Non-pigmented ciliary epithelial cell (primary cell): ENCODE measurements at places on chromosomes 6 and 20.

DNA sequence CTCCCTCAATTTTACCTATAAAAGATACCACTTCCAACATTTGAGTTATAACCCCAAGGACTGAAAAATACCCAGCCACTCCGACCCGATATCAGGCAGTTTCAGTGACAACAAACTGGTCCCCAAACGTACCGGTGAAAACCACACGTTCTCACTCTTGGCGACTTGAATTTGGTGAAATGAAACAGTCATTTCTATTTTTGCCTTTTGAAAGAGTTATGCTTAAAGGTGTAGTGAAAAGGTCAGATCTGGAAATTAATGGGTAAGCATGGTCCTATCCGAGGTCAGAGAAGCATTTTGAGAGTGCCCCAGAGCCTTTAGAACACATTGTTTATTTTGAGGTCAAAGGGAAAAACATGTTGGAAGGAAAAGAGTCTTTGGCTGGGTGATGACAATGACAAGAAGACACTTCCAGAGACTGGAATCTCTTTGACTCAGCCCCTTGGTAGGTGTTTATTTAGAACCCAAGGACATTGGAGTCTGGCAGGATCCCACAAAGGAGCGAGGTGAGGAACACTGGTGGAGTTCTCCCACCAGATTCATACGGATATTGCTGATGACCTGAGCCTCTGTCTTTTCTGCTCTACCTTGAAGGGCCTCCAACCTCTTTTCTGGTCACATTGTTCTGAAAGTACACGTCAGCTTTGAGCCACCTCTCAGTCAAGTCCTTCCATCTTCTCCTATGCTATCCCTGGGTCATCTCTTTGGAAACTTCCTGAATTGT, 235.0 kb downstream of the GMPR start:
- no peak for DNase-seq

GRCh38 chr20:50759678-50760077, 28.3 kb downstream of the PARD6B start:
- no peak for DNase-seq

DNA sequence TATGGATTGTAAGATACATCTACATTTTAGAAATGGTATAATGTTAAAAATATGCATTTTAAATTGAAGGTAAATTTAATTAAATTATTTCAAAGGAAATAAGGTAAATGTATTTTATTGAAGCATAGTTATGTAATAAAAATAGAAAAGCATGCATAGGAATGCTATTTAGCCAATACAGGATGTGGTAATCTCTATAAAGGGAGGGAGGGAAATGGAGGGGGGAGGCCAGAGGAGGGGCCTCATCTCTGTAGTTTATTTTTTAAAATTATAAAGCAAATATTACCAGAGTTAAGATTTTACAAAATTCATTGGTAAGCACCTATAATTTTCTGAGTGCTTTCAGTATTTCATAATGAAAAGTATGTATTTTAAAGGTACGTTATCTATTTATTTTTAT, 27.2 kb downstream of the SLC16A10 start:
- DNase-seq, result no peak

DNA sequence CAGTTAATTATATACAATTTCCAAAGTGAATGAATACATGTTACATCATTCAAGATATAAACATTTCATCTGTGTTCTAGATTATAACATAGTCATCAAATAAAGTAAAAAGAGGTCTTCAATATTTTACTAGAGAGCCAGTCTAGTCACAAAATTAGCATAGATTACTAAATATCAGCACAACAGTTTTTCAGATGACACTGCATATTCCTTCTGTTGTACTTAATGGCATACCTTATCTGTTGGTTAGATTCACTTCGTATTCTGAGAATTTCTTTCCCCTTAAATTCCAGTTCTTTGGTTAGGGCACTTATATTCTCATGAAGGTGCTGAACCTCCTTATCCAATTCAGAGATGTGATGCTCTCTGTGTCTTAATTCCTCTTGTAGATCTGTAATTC, 39.8 kb upstream of the MCM9 start:
- DNase-seq, result no peak

DNA sequence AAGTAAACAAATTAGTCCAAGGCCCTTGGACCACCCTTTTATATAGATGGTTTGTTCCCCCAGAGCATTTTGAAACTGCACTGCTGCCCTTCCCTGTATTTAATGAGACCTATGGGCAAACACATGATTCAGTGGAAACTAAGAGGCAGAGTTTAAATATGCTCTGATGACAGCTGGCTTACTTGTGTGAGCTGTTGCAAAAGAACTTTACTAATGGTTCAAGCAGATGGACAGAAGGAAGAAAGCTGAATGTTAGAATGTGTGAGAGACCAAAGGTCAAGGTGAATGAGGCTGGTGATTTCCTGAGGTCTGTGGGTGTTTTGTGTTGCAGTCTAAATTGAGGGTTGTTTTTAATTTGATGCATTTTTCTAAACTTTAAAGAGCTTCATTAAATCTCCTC, 123.0 kb upstream of the CEP162 start:
- DNase-seq, result no peak

DNA sequence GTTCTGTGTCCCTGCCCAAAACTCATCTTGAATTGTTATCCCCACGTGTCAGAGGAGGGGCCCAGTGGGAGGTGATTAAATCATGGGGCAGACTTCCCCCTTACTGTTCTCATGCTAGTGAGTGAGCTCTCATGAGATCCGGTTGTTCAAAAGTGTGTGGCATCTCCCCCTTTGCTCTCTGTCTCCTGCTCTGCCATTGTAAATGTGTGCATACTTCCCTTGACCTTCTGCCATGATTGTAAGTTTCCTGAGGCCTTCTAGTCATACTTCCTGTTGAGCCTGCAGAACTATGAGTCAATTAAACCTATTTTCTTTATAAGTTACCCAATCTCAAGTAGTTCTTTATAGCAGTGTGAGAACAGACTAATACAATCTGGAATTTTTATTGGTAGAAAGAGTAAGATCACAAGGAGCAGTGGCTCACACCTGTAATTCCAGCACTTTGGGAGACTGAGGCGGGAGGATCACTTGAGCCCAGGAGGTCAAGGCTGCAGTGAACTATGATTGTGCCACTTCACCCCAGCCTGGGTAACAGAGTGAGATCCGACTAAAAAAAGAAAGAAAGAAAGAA, 47.1 kb upstream of the SLC22A16 start:
- DNase-seq, result no peak

- DNase-seq, result no peak
Measured at GRCh38 chr6:111990214-111990613, 63.7 kb upstream of the CCN6 start.

DNA sequence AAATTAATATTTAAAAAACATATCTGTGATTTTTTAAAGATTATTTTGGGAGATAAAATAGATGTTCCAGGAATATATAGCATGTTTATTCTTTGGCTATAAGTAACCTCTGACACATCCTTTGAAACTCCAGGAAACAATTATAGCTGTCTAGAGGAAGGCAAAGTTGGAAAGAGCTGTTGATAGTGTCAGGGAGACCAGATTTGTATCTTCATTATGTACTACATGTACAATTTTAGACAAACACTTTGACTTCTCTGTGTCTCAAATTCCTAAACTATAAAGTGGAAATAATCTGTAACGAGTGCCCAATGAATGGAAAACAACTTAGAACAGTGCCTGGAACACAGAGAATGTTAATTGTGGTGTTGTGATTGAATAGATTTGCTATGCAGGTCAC, 25.6 kb upstream of the ADGRG6 start:
- DNase-seq, result no peak

DNA sequence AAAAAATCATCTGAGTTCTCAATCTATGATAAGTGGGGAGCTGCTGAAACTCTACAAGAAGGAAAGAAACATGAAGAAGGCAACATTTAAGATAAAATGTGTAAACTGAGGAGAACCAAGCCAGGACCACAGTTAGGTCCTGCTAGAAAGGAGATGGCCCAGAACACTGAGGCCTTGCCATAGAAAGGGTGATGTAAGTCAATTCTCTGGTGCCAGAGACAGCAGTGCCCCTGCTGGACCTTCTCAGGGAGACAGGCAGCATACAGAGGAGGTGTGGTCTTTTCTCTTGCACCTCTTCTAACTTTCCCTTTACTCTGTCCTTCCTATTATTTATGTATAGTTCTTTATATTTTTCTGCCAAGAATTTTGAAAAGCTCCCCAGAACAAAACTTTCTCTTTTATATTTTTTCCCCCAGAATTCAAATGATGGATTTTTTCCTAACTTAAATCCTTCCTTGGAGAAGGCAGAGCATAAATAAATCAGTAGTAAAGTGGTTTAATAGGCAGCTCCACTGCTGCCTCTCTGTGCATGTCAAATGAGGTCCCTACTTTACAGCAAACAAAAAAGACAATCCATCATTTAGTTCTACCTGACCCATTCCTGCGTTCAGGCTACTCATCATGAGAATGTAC, 9.0 kb downstream of the UQCC2 start:
- no peak for DNase-seq

DNA sequence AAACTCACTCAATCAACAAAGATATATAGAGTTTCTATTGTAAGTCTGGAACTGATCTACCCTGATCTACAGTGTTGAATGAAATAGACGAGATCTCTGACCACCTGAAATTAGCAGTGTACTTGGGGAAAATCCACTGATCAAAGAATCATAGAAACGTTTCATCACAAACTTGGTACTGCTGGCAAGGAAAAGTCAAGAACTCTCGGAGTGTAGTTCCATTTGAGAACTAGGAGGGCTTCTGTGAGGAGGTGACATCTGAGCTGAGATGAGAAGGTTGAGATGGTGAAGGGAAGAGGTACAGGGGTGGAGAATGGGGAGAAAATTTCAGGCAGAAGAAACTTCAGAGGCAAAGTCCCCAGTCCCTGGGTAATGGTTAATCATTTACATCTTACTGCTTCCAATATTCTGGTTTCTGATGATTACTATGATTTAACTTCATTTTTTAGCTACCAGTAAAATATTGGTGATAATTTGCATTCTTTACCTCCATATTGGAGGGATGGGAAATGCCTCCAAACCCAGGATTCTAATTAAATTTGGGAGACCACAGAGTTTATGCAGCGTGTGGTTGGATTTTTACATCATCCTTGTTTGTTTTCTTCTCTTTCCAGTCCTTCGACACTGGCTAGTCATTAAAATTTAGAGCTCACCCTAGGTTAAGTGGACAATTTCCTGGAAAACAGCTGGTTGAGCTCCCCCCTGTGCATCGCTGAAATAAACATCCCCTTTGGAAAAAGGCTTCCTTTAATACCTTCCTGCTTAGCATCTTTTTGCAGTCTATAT, 191.9 kb downstream of the BCAS1 start:
- DNase-seq, result no peak

DNA sequence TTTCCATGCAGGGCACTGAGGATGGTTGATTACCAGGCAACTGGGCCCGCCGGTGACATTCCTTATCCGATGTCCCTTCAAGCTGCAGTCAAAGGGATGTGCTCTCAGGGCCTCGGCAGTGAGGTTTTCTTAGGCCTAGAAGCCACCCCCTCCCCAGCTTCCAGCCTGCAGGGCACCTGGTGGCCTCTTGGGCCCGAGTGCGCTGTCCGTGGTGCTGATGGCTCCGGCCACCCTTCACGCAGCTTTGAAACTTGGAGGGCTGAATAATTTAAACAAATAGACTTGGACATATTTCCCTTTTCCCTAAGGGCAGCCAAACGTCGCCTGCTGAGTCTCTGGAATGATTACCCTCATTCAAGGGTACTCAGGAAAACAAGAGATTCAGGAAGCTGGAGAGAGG, 8.9 kb upstream of the MLN start:
- DNase-seq, result no peak

GRCh38 chr6:129936329-129937165, 75.4 kb upstream of the TMEM244 start:
- peak; percentile 15 for DNase-seq

GRCh38 chr6:15735567-15736265, 72.9 kb upstream of the DTNBP1 start:
- DNase-seq, result peak; percentile 63

DNA sequence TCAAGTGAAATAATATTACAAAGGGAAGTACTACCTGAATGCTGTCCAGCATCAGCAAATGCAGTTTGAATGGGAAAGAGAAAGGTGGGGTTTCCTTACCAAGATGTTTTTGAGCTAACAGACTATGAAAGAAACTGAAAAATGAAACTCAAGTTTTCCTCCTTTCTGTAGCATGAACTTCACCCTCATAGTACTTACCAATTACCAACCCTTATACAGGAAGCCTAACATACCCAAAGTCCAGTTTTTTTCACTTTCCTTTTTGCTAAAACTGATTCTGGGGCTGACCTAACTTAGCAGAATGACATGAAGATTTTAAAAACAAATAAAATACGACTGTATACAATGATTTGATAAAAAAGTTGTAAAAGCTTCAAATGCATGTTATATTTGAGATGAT, 5.2 kb downstream of the ZNFX1 start:
- DNase-seq, result no peak

DNA sequence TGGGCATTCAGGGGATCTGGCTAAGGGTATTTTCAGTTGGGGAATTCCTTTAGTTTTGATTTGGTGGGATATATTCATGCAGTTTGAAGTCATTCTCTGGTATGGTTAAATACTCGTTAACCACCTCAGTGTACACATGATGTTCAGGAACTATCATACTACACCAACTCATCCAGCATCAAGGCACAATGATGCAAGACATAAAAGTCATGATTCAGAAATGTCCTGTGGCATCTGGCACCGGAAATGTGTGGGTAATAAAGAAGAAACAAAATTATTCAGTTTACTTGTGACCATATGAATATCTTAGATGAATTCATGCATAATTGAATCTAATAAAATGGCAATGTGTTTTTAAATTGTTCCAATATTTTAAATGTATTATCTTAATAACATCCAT, 129.0 kb upstream of the BMP5 start:
- no peak for DNase-seq

- no peak for DNase-seq
Measured at GRCh38 chr6:16583144-16583762, 178.0 kb downstream of the ATXN1 start.

DNA sequence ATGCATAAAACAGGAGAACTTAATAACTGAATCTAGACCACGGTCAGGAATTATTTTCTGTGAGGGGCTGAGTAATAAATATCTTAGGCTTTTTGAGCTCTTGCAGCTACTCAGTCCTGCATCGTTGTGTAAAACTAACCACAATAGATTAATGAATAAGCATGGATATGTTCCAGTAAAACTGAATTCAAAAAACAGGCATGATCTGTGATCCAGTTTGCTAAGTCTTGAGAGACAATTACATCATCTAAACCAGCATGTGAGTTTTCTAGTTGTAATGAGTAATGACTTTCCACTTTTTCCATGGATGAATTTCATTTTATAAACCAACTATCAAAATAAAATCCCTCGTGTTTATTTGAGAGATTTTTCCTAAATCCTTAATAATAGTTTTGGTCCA, 336.8 kb downstream of the RFPL4B start:
- peak; percentile 85 for DNase-seq

GRCh38 chr20:62557999-62558408, 82.2 kb upstream of the GATA5 start:
- DNase-seq, result no peak

DNA sequence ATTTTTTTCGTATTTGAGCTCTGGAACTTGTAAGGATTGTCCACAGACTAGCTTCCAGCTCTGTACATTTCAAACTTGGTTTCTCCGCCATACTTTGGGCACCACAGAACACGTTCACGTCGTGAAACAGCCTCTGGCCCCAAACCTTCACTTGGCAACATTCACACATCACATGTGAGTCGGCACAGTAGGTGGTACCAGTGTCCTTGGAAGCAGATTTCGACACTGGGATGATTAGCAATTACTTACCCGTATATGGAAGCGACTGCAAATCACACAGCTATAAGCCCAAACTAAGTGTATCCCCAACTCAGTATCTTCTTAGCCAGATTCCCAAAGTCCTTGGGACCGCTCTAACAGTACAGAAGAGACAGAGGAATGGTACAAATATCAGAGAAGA, 60.2 kb downstream of the MAFB start:
- DNase-seq, result no peak
